ENCODE measurements at places on chromosomes 11 and 22.

GRCh38 chr11:132872211-132872610 lies 660.1 kb downstream of the OPCML start:
- DNase-seq: peak; percentile 77

DNA sequence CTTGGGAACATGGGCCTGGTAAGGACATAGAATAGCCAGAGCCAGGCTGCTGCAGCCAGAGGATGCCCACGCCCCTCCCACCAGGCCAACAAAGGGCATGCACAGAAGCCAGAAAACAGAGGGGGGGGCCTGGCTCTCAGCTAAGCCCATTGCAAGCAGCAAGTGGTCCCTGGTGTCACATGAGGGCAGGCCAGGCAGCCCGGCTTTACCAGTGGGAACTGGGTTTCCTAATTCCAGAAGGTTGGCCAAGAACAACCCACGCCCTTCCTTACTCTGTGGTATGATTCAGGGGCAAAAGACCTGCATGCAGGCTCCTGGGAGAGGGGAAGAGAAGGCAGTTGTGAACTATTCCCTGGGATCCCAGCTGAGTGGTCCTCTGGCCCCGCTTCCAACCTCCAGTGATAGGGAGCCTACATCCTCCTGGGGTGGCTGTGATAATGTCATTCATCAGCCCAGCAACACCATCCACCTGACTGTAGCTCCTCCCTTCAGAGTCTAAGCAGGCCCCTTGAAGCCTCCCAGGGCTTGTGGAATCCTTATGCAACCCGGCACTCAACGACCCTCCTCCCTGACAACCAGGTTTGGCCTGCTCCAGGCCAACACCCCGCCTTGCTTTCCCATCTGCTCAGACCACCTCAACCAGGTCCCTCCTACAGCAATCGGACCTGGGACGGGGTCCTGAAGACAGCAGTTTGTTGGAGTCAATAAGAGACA lies 62.1 kb upstream of the LMO1 start:
- no peak for DNase-seq

- no peak for DNase-seq
Observed at GRCh38 chr11:2726964-2727363, 27.2 kb upstream of the KCNQ1OT1 start.

DNA sequence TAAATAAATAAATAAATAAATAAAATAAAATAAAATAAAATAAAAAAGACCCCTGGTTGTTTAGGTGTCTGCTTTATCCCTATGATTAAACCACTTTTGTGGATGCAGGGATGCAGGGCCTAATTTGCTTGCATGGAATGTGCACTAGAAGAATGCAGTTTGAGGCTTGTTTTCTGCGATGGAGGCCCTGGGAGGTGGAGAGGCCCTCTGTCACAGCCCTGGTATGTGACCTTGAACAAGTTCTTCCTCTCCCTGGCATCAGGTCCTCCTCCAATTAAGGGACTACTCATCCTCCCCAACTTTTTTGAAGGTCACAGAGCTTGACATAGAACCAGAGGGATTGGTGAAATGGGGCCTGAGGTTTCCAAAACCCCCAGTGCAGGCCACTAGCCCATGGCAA lies 22.7 kb downstream of the KCNJ4 start:
- no peak for DNase-seq

- no peak for DNase-seq
Observed at GRCh38 chr11:71341596-71341995, 89.2 kb upstream of the SHANK2 start.

DNA sequence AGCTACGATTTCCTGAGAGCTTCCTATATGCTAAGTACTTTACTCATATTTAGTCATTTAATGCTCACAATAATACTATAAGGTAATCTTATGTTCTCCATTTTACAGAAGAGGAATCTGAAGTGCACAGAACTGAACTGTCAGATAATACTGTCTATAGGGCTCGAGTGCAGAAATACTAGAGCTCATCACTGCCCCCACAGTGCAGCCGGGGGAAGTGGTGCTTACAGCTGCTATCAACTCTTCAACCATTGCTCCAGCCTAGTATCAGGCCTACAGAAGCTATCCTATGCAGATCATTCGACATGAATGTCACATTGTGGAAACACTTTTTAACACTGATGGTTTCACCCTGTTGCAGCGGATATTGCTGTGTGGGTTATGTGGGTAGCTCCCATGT lies 929.9 kb downstream of the NTM start:
- DNase-seq: no peak

DNA sequence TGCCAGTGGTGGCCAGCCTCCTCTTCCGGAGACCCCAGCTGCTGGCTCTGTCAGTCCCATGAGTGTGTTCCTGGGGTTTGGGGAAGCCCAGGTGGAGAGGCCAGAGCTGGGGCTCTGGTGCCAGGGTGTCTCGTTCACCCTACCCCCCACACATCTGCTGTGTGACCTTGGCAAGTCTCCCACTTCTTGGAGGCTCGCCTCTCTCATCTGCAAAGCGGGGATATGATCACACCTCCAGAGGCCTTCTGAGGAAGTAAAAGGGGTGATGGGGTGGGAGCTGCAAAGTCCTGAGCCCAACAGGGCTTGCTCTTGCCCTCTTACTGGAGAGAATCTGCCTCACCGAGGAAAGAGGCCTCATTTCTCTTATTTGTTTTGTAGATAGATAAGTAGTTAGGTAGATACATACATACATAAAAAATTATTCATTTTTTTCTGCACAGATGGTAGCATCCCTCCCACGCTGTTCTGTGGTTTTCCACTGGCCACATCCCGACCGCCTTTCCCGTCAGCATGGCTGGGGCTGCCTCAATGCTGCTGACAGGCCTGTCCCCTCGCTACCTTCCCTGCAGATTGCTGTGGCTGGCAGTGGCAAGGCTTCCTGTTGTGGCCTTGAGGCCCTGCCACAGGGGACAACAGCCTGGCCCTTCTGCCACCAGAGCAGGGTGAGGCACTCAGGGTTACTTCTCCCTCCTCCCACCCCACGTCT lies 23.9 kb downstream of the MYO7A start:
- no peak for DNase-seq

DNA sequence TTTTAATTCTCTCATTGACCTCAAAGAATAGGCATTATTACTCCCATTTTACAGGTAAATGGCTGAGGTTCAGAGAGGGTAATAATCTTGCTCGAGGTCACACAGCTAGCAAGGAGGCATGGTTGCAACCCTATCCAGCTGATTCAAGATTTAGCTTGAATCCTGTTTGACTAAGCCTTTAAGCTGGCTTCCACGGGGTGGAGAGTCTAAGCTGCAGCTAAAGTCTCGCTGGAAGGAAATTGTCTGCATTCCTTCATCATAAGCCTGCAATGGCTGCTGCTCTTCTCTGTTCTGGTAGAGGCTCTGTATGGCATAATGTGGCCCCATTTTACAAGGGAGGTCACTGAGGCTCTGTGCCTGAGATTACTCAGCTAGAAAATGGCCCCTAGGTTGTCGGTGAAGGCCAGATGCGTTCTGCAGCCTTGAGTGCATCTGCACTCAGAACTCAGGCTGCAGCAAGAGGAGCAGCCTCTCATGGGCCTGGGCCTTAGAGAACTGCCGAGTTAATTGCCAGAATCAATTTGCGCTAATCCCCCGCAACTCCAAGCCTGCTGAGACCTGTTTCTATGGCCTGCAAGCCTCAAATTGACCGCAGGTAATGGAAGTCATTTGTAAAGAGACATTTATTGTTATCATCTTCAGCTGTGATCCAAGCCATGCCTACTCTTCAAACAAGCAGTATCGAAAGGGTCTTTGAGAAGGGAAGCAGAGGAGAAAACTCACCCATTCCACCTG lies 44.1 kb upstream of the SEZ6L start:
- no peak for DNase-seq

GRCh38 chr11:67439321-67440228 lies 2.1 kb upstream of the PTPRCAP start:
- no peak for DNase-seq

GRCh38 chr22:46842606-46843005 lies 80.2 kb downstream of the TBC1D22A start:
- no peak for DNase-seq
